ENCODE measurements at places on chromosomes 11 and 22.

- no peak overlapping the region for H3K4me3 ChIP-seq
- H3K27me3 ChIP-seq = no peaks in the 10 kb centered on the region
- no peak for DNase-seq
- no peaks in the 10 kb centered on the region for H3K36me3 ChIP-seq
These were observed 197.0 kb downstream of the SBF2 start for GRCh38 chr11:10096987-10097386.

DNA sequence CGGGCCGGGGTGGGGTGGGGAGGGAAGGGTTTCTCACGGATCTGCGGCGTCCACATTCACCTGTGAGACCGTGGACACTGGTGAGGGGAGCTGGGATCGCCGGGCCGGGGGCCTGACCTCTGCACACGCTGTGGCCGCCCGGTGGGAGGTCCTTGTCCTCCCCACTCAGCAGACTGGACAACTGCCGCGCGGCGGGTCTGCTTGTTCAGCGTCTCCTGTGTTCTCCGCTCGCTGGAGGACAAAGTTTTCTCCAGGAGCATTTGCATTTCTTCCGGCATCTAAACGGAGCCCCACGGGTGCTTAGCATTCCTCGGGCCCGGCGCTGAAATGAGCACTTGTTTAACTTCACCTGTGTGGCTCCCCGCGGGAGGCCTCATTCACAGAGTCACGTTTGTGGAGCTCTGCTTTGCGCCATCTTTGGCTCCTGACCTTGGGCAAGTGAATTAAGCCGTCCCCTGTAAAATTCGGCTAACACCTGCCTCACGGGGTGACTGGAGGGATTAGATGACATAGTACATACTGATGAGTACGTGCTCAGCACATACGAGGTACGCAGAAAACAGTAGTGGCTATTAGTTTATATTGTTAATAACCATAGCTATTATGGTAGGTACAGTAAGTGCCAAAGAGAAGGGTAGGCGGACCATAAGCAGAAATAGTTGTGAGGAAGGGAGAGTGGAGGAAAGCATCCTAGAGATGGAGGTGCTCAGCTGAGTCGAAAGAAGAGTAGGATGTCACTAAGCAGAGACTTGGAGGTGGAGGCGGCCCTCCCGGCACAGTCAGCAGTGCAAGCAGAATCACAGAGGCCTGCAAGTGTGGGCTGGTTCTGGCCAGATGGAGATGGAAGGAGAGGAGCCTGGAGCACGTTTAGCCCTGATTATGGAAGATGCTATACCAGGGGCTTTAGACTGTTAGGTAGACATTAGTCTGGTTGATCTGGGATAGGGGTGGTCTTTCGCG, 885 bp downstream of the TRMU start:
- no peaks in the 10 kb centered on the region for H3K27me3 ChIP-seq
- peak overlapping the region; percentile 8 for H3K27ac ChIP-seq
- no peaks in the 10 kb centered on the region for H3K4me1 ChIP-seq
- H3K36me3 ChIP-seq = peaks cover 12% of the 10 kb centered on the region
- peak overlapping the region; percentile 85 for H3K4me3 ChIP-seq

DNA sequence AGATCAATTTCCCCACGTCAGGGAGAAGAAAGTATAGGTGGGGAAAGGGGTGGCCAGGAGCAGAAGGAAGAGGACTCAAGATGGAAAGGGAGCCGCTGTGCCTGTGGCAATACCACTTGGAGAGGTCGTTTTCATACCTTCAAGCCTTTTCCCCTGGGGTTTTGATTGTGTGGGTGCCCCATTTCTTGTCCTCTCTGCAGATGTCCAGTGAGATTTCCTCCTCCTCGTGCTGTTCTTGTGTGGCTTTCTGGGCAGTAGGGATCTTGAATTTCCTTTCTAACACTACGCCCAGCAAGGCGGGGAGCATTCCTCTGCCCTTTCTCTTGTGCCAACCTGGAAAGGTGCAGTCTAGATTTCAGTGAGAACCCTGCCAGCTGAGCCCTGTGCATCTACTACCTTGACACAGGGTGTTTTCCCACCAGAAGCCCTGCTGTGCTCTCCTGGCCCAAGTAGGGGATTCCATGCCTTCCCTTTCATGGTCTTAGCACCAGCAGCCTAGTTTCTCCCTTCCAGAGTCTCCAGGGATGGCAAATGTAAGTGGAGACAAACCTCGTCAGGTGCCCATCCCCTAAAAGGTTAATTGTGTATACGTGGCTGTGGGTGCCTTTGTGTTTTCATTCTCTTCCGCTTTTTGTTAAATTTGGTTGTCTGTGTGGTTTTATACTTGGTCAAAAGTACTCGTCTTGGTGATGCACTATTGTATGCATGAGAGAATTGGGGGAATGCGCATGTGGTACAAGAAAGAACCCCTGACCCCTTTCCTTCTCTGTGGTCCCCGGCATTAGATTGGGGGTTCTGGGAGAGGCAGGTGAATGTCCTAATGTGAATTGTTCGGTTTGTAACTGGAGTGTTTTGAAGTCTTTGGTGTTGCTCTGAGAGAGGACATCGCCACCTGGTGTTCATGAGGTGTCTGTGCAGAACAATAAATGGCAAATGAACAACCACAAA, 71.4 kb upstream of the MPEG1 start:
- H3K36me3 ChIP-seq = no peaks in the 10 kb centered on the region
- no peak overlapping the region for H3K4me3 ChIP-seq
- DNase-seq = no peak
- no peak overlapping the region for H3K27ac ChIP-seq
- no peaks in the 10 kb centered on the region for H3K27me3 ChIP-seq
- H3K4me1 ChIP-seq = no peaks in the 10 kb centered on the region

- no peak overlapping the region for H3K4me3 ChIP-seq
- H3K4me1 ChIP-seq = no peaks in the 10 kb centered on the region
- no peaks in the 10 kb centered on the region for H3K36me3 ChIP-seq
These were observed 25.9 kb upstream of the SLC5A4 start for GRCh38 chr22:32281072-32281471.

DNA sequence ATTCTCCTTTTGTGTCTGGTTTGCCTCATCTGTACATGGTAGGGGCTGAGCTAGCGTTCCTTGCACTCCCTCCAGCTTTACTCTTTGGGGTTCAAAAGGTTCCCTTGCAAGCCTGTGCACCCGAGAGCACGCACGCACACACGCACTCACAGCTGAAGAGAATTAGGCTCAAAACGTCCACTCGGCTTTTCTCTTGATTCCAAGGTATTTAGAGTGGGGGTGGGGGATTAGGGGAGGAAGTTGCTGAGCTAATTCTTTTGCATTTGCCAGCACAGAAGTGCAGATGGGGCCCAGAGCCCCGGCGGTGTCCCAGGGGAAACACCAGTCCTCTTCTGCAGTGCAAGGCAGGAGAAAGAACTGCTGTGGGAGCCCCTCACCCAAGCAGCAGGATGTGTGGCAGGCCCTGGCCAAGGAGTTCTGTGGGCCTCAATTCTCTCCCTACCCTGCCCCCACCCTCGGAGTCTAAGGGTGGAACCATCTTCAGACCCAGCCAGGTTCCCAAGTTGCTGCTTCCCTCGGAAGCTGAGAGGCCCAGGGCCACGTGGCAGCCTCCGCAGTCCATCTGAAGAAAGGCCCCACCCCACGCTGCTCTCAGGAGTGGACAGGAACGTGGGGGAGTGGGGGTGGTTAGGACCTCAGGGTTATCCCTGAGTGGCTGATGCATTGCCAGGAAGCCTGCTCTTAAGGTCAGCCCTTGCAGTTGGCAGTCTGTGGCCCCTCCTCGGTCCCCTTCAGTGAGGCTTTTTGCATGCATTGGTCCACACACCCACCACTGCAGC, 3.8 kb upstream of the KCNQ1OT1 start:
- no peak overlapping the region for H3K4me3 ChIP-seq
- H3K27me3 ChIP-seq = peaks cover 31% of the 10 kb centered on the region
- H3K36me3 ChIP-seq = peaks cover 3% of the 10 kb centered on the region
- no peaks in the 10 kb centered on the region for H3K4me1 ChIP-seq
- H3K27ac ChIP-seq = no peak overlapping the region

DNA sequence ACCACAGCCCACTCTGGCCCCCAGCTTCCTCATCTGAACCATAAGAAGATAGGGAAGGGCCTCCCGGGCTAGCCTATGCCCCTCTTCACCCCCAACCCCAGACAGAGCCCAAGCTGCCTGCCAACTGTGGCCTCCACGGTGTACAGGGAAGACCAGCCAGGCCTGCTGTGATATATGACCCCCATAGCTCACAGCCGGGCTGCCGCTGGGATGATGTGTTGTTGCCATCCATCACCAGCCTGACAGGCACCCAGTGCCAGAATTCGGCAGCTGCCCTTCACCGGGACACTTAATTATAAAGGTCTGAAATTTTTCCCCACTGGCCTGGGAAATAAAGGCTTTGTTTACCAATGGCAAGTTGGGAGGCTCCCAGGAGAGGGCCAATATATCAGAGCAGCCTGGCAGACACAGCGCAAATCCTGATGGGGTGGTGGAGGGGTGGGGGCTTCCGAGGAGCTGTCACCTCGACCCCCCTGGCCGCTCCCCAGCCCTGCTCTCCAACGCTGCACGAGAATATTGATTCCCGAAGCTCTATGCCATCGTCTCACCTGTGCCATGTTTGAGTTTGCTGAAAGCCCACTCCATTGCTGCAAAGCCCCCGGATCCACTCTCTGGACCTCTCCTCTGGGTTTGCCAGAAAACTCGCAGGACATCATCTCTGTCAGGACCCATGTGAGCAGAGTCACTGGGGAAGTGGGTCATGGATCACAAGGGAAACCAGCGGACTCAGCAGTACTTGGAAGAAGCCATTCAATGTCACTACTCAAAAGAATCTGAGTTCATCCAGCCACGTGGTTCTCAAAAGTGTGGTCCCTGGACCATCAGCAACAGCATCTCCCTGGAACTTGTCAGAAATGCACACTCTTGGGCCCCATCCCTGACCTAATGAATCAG, 296.9 kb downstream of the MN1 start:
- no peak overlapping the region for H3K4me3 ChIP-seq
- DNase-seq = no peak
- H3K36me3 ChIP-seq = no peaks in the 10 kb centered on the region
- peaks cover 23% of the 10 kb centered on the region for H3K27me3 ChIP-seq
- H3K4me1 ChIP-seq = peaks cover 4% of the 10 kb centered on the region

DNA sequence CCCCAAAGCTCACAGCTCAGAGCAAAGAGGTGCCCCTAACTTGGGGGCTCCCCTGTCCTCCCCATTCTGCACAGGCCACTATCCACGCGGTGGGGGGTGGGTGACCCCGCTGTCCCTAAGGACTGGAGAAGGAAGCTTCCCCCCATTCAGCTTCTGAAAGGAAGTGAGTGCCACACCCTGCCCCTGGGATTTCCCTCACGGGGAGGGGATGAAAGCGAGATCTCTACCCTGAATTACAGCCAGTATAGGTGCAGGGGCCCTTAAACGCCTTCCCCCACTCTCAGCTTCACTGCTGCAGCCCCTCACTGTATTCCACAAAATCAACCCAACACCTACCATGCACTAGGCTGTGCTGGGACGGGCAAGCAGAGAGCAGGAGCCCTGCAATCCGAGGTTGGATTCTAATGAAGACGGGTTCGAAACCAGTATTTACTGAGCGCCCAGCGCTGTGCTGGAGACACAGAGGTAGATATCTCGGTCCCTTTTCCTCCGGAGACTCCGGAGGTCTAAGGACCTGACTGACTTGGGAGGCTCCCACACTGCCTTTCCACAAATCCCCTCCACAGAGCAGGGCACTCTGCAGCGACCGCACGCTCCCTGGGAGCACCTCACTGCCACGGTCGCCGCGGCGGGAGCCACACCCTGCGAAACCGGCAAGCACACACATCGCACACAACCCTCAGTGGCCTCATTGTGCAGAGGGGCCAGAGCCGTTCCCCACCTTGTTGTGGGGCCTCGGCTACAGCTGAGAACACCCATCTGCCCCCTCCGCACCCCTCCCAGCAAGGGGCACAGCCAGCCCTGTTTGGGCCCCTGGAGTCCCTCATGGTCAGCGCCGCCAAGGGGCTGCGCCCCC, 1.8 kb downstream of the AHNAK start:
- peaks cover 34% of the 10 kb centered on the region for H3K27me3 ChIP-seq
- peak overlapping the region; percentile 38 for H3K4me3 ChIP-seq
- DNase-seq = no peak
- no peak overlapping the region for H3K27ac ChIP-seq
- H3K36me3 ChIP-seq = no peaks in the 10 kb centered on the region

DNA sequence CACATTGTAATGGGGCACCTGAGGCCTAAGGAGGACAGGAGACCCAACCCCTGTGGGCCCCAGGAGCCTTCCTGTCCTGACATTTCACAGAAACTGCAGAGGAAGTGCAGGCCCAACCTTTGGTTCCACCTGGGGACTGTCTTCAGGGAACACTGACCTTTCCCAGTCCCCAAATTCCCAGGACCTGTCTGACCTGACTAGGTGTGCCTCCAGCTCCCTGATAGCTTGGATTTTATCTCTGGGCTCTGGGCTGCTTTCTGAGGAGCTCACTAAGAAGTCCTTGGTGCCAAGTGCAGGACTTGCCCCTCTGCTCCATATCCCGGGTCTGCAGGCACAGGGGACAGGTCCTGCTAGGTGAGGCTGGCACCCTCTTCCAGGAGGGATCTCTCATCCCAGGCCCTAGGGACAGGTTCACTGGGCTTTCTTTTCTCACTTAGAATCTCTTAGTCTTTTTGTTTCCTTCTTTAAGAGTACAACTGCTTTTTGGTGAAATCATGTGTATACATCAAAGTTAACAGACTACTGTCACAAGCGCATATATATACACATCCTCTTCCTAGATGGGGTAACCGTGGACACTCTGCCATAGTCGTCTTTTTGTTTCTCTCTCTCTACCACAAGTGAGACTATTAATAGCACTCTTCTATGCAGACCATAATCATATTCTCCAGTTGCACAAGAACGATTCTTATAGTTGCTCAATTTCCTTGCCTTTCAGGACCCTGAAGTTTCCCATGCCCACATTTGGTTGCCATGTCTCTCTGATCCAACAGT, 72.0 kb upstream of the IGLL5 start:
- no peaks in the 10 kb centered on the region for H3K4me1 ChIP-seq
- DNase-seq = no peak
- no peak overlapping the region for H3K27ac ChIP-seq
- no peak overlapping the region for H3K4me3 ChIP-seq
- H3K27me3 ChIP-seq = peaks cover 19% of the 10 kb centered on the region

GRCh38 chr11:17822401-17822781, 87.8 kb downstream of the KCNC1 start:
- DNase-seq = no peak
- H3K27ac ChIP-seq = no peak overlapping the region
- H3K4me3 ChIP-seq = no peak overlapping the region
- no peaks in the 10 kb centered on the region for H3K36me3 ChIP-seq
- 0 out of 2 replicates have a peak, but pooled peaks cover 2% of the 10 kb centered on the region for H3K4me1 ChIP-seq
- H3K27me3 ChIP-seq = no peaks in the 10 kb centered on the region

DNA sequence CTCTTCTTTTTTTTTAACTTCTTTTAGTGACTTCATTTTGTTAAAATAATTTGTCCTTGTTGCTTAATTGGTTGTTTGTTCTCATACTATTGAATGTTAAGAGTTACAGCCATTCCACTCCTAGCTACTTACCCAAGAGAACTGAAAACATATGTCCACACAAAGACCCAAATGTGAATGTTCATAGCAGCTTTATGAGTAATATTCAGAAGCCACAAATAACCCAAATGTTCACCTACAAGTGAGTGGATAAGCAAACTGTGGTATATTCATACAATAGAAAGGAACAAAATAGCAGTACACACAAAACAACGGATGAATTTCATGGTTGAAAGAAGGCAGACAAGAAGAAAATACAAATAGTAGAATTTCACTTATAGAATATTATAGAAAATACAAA, 1.4 kb upstream of the OR4D11 start:
- H3K4me1 ChIP-seq = no peaks in the 10 kb centered on the region
- H3K27ac ChIP-seq = no peak overlapping the region
- H3K4me3 ChIP-seq = no peak overlapping the region
- no peak for DNase-seq
- no peaks in the 10 kb centered on the region for H3K36me3 ChIP-seq
- no peaks in the 10 kb centered on the region for H3K27me3 ChIP-seq

All from H1 (cell line).